IMR-90 (cell line): ENCODE measurements at places on chromosomes 4 and X.

DNA sequence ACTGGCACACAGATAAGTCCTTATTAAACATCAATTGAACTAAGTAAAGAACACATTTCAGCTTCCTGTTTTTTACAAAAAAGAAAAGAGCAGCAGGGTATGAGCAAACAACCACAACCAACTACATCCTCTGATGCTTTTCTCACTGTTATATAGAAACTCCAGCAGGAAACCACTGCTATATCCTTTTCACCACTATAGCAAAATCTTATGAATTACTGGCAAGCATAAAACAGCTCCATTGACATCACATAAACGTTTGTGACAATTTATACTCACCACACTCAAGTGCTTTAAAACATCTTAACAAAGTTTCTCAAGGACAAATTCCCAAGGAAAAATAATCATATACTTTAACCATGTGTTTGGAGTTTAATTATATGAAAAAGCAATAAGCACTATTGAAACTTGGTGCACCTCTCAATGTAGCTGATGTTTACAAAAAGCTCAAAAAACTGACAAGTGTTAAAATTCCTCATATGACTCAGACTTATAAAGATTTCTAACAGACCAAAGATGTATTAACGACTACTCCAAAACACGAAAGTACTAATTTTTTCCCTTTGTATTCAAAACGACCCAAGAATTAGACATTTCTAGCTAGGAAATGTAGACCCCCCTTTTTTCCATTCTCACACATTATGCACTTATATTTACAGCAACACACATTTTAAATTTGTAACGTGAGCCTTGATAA is 12.9 kb downstream of the GPRIN3 start:
- DNase-seq: no peak

- peak; percentile 42 for DNase-seq
These were observed 41.8 kb downstream of the RAB40A start for GRCh38 chrX:103477496-103477895.

DNA sequence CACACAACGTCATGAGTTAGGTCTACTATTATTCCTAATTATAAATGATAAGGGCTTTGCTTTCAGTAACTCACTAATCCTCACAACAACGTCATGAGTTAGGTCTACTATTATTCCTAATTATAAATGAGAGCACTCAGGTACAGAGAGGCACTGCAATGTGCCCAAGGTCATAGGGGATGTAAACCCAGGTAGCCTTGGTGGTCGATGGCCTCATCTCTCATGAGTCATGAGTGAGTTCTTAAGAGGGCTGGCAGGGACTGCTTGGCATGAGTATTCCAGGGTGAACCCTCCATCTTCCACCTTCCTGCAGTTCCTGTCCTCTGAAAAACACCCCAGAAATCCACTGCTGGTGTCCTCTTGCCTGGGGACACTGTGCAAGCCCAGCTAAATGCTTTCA is 317.1 kb downstream of the STK32B start:
- DNase-seq: no peak

DNA sequence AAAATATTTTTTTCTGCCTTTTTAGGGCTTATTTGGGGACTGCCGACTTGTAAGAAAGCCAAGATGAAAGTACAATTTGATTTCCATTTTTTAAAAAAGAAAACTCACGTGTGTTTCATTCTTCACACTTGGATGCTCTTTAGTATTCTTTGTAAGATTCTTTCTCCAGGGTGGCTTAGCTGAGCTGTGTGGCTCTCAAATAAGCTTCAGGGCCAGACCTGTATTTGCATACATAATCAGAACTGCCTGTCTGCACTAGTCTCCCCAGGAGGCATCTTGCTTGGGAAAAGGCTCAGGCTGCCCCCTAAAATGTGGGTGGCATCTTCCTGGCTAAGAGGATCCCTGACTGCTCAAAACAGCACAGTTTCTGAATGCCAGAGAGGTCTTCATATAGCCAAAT is 498.4 kb downstream of the MID1IP1 start:
- no peak for DNase-seq

DNA sequence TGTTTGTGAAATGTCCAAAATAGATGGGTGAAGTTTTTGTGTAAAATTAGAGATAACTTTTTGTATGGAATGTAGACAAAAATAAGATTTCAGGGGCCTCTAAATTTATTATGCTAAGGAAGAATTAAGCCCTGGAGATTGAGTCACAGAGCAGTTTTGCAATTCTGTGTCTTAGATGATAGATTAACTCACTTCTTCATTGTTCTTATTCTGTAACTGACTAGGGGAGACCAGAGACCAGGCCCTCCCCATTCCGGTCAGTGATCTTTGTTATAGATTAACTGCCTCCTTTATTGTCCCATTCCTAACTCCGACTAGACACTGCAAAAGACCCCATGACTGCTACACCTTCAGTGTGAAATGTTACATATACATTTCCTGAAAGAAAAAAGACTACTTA is 238.4 kb upstream of the TAPT1 start:
- DNase-seq: no peak

DNA sequence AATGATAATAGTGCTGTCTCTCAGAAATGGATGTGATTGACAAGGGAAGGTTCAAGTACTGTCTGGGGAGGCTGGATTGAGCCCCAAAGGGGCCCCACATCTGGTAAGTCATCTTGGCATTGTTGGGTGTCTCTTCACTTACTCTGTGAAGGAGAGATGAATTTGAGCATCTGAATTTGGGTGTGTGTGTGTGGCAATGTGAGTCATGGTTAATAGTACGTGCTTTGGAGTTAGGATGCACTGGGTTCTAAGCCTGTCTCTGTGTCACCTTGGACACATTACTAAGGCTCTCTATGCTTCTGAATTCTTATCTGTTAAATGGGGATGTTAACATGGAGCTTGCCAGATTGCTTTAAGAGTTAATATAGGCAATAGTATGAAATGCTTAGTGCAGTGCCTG is 80.4 kb downstream of the FRAS1 start:
- no peak for DNase-seq

DNA sequence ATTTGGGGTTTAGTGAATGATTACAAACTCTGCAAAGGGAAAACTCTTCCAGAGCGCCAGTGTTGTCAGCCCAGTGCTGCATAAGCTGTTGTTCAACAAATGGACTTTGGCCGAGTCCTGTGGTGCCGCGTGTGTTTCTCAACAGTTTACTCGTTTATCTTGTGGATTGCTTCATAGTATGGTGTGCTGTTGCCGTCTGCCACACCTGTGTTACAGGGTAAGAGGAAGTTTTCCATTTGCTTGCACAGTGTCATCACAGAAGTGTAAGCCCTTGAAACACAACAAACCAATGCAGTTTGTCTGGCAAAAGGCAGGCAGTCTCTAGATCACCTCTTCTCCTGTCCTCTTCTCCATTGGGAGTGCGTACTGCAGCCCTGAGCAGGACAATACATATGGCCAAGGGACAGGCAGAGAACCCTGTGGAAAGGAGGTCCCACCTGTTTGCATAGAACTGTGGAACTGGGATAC is 66.3 kb downstream of the DCUN1D4 start:
- no peak for DNase-seq

DNA sequence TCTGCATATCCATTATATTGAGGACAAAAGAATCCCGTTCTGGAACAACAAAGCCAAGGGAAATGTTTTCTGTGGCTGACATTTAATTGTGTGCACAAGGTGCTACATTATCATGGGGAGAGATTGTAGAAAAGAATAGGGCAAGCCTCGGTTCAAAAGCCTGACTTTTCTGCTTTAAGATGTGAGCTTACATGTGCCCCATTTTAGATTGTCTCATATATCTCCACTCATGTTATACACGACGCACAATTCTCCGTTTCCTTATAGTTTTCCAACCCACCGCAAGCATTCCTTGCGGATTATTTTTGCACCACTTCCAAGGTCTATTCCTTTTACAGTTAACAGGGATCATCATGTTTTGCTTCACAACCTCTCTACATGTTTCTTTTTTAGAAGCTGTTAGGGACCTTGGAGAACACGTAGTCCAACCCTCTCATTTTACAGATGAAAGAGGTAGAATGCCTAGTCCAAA is 99.6 kb upstream of the MAML3 start:
- DNase-seq: no peak

GRCh38 chrX:5306654-5307121 is 922.0 kb downstream of the NLGN4X start:
- no peak for DNase-seq

- no peak for DNase-seq
These were observed 57.2 kb downstream of the EGF start for GRCh38 chr4:109969919-109970318.

DNA sequence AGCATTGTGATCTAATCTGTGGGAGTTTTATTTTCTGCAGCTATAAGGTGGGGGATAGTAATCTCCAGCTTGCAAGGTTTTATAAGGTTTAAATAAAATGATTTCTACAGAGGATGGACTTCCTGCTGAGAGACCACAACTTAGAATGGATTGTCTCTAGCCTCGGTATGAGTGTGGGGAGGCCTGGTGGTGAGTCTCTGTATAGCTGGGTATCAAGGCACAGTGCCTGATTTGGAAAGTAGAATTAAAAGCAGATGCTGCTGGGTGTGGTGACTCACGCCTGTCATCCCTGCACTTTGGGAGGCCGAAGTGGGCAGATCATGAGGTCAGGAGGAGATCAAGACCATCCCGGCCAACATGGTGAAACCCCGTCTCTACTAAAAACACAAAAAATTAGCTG is 162.0 kb upstream of the GATB start:
- DNase-seq: no peak

GRCh38 chrX:149372866-149373265 is 132.2 kb downstream of the IDS start:
- DNase-seq: no peak
